ENCODE measurements at places on chromosomes 1 and 21.
A peak's percentile ranks its signal among the peaks of the same experiment; 100 is the strongest.

GRCh38 chr1:230422221-230422981, 3.7 kb downstream of the PGBD5 start:
- no peak for DNase-seq

DNA sequence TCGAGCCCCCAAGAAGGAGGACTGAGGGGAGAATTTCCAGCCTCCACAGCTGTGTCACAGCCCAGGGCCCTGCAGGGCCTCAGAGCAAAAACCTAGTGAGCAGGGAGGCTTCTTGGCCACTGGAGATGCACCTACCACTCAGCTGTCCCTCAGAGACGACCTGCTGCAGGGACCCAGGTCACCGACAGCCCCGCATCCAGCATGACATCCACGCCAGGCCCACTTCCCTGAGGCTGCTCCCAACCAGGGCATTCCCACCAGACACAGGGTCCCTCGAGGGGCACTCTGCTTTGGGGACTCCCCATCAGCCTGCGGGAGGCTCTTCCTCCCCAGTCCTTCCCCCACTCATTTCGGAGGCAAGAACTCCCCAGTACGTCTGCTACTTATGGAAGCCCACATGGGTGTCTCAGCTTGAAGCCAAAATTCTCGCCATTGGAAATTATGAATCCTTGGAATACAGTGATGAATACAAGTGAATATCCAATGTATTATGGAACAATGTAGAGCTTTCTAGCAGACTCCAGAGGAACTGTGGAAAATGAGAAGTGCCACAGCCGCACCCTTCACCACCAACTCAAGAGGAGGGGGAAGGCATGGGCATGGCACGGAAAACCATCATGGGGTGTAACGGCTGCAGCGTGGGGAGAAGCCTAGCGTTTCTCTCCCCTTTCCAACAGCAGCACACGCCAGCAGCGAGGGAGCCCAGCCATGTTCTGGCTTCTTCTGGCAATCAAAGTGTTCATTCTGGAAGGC, 6.9 kb downstream of the TFF3 start:
- DNase-seq: no peak

- DNase-seq: no peak
Observed at GRCh38 chr1:164765557-164765956, 206.6 kb downstream of the PBX1 start.

GRCh38 chr1:14233510-14233909, 365.0 kb upstream of the KAZN start:
- DNase-seq: no peak

GRCh38 chr1:106889583-106889982, 166.9 kb upstream of the PRMT6 start:
- no peak for DNase-seq

DNA sequence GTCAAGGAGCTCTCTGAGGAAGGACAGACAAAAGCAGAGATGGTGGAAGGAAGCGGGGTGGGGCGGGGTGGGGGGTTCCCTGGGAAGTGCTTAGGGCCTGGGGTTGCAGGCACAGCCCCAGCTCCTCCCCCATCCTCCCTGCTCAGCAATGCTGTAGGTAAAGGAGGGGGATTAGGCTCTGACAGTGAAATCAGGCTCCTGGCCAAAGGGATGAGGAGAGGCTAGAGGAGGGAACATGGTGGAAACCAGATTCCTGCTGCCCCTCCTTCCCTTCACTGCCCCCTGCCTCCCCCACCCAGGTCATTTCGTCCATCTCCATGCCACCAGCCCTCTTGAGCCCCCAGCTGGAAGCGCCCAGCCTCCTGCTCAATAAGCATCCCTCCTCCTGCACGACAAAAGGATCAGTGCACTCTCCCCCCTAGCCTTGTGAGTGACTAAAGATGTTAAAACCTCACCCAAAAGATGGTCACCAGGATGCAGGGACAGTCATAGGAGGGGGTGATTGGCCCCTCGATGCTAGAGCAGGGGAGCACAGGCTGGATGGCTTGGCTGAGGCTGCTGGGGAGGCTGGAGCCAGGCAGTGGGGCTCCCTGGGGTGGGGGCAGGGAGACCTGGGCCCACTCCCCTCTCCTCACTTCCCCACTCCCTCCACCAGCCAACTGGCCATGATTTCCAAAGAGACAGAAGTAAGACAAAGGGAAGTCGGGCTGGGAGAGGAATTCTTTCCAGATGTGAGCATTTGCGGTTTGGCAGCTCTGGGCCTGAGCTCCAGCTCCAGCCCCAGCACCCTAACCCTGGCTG, 2.2 kb upstream of the CRABP2 start:
- no peak for DNase-seq

- no peak for DNase-seq
Observed at GRCh38 chr1:8693107-8693506, 124.3 kb downstream of the RERE start.

DNA sequence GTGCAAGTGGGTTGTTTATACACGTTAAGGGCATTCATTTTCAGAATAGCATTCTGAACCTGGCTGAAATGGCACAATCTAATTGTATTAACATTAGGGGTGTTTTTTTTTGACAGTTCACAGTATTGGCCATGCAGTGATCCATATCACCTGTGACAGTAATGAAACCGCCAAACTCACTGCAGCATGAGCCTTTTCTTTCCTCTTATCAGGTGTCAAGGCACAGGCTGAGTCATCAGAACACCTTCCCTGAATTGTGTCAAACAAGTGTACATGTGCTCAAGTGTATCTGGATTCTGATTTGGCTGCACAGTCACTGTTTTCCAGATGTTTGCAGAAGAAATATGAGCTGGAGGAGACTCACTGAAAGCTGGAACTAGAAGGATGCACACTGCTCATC, 47.7 kb upstream of the C8B start:
- DNase-seq: no peak

- DNase-seq: no peak
Observed at GRCh38 chr1:165011186-165011585, 345.3 kb downstream of the LMX1A start.

- no peak for DNase-seq
Observed at GRCh38 chr1:200319148-200319547, 90.7 kb downstream of the ZNF281 start.

GRCh38 chr1:89243046-89243445, 29.6 kb downstream of the GBP5 start:
- no peak for DNase-seq

DNA sequence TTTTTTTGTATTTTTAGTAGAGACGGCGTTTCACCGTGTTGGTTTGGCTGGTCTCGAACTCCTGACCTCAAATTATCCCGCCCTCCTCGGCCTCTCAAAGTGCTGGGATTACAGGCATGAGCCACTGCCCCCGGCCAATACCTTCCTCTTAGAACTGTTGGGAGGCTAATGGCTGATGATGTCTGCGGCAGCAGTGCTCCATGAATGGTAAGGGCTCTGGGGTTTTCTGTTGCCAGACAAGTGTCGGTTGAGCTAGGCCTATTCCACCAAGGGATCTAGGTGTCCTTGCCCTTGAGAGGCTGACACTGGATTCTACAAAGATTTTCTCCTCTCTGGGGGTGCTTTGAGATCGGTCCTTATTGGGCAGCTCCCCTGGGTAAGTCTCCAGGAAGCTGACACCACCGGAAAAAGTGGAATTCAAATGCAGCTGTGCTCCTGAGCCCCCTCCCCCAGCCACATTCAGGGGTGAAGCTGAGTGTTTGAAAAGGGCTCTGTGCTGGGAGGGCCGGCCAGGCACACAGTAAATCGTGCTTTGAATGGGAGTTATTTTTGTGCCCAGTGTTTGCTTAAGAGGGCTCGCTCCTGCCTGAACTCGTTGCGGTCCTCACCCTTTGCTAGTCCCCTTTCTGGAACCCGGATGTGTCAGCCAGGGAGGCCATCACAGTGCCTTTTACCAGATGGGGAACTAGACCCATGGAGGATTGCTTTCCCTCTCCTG, 5.2 kb downstream of the SOX13 start:
- no peak for DNase-seq

DNA sequence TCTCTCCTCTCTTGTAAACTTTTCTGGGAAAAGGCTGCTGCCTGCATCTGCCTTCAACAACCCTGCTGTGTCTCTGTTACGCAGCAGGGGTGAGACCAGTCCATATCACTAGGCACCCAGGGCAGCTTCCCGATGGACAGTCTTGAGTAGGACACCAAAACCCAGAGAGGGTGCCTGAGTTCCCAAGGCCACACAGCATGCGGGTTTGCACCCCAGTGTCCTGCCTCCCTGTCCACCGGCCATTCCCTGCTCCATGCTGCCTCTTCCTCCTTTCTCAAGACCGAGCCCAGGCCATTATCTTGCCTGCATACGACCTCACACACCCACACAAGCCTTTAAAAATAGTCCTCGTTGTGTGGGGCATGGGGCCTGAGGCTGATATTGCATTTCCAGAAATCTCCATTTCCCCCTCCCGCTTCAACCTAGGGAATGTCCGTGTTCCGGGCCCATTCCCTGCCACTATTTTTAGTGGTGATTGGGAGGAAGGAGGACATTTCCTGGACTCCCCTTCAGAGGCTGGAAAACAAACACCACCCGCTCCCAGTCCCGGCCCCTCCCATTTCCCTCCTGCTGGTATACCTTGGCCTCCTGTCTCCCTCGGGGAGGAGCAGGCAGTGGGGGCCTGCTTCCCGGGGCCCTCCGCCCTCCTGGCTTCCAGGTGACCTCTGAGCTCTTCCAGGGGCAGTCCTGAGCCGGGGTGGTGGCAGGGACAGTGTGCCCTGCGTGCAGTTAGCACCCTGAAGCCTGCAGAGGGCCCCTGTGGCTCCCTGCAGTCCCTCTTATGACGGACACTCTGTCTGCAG, 132.4 kb upstream of the TMEM51 start:
- no peak for DNase-seq

- no peak for DNase-seq
Observed at GRCh38 chr1:188043536-188044245, 1214.9 kb downstream of the PLA2G4A start.

DNA sequence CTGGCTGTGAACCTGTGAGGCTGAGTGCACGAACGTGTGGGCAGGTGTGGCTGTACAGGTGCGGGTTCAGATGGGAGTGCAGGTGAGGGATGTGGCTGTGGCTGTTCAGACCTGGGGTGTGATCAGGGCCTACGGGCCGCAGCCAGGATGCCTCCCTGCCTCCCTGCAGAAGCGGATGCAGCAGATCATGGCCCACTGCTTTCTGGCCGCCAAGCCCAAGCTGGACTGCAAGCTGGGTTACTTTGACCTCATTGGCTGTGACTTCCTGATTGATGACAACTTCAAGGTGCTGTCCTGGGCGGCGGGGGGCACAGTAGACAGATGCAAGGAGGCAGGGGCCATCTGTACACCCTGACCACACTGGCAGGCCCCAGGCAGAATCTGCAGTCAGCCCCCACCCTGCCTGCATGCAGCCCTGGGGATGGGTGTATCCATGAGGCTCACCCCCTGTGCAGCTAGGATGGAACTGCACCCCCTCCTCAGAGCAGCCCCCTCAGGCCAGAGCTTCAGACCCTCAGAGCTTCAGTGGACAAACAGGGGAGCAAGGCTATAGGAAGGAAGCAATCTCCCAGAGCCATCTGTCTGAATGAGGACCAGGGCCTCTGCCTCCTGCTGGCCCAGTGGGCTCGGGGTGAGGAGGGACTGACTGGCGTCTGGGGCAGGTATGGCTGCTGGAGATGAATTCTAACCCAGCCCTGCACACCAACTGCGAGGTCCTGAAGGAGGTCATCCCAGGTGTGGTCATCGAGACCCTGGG, 9.8 kb downstream of the TNFRSF18 start:
- no peak for DNase-seq

DNA sequence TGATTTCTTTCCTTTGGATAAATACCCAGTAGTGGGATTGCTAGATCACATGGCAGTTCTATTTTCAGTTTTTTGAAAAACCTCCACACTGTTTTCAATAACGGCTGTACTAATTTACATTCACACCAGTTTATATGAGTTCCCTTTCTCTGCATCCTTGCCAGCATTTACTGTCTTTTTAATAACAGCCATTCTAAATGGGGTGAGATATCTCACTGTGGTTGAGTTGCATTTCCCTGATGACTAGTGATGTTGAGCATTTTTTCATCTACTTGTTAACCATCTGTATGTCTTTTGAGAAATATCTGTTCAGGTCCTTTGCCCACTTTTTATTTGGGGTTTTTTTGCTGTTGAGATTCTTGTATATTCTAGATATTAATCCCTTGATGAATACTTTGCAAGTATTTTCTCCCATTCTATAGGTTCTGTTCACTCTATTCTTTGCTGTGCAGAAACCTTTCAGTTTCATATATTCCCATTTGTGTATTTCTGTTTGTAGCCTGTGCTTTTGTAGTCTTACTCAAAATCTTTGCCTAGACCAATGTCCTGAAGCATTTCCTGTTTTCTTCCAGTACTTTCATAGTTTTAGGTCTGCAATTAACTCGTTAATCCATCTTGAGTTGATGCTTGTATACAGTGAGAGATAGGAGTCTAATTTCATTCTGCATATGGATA, 7.3 kb downstream of the HENMT1 start:
- no peak for DNase-seq

DNA sequence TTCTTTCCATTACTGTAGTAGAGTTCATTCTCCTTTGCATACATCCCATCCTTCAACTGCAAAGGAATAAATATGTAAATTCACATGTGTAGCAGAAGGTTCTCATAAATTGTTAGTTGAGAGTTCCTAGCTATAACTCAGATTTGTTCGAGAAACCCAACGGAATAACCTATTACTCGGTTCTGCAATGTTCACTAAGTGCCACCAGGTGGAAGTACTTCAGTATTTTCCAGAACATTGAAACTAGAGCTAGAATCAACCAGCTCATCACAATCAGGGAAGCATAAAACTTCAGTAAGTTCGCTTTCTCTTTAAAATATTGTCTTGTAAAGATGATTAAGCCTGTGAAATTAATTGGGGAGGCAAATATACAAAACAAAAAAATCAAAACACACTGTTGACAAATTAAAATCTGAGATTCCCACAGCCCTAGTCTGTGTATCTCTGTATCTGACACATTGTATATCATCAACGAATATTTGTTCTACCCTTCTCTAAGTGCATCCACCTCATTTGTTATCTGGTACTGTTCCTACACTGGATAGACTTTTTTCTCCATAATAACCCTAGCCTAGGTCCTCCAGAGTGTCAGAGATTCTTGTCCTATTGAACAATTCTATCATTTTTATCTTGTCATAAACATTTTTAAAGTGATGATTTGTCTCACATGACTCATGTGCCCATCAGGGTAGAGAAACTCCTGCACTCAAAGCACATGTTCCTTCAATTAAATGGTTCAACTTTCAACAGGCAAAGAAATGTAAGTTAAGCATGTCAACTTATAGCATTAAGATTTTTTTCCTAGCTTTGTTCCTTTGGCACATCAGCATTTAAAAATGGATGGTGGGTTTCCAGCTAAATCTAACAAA, 31.9 kb downstream of the MROH9 start:
- no peak for DNase-seq

- no peak for DNase-seq
Observed at GRCh38 chr1:223538981-223539380, 126.5 kb downstream of the CAPN8 start.

DNA sequence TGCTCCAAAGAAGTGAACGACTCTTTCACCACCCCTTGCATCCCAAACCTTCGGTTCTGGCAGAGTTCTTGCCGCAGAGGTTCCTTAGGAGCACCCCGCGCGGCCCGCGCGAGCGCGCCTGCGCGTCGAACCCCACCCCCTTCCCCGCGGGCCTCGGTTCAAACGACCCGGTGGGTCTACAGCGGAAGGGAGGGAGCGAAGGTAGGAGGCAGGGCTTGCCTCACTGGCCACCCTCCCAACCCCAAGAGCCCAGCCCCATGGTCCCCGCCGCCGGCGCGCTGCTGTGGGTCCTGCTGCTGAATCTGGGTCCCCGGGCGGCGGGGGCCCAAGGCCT, at the start of gene C1orf56:
Gene C1orf56, plus strand, starts transcription at position 161 of the 334 bp plus-strand sequence. Its CDS starts 97 bp downstream, at position 258.
- peak; percentile 43 for DNase-seq

- no peak for DNase-seq
Observed at GRCh38 chr21:38743772-38744529, 61.8 kb upstream of the ETS2 start.

Measured in T-helper 22 cell (primary cell).